Activated CD4-positive, alpha-beta memory T cell treated with anti-CD3 and anti-CD28 coated beads for 36 hours (primary cell): ENCODE measurements at places on chromosomes 7 and 10.

DNA sequence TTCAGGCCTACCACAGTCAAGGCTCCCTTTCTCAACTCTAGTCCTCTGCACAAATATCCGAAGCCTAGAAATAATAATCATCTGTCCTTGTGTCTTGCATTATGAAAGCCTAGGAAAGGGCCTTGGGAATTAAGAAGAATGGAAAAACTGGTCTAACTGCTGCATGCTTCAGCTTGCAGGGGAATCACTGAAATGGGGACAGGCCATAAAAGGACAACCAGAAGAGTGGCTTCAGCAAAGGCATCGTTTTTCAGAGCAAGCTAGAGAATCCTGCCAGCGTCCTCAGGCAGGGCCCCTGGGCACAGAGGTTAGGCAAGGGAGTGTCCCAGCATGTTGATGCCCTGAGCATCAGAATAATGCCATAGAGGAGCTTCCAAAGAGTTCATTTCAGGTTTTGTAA lies 13.2 kb downstream of the ERVW-1 start:
- no peak for DNase-seq

GRCh38 chr7:40213856-40214255 lies 79.1 kb downstream of the SUGCT start:
- DNase-seq: no peak

- no peak for DNase-seq
Observed at GRCh38 chr7:155317114-155317434, 19.4 kb downstream of the INSIG1 start.

GRCh38 chr10:130932326-130933007 lies 379.1 kb downstream of the TCERG1L start:
- no peak for DNase-seq

DNA sequence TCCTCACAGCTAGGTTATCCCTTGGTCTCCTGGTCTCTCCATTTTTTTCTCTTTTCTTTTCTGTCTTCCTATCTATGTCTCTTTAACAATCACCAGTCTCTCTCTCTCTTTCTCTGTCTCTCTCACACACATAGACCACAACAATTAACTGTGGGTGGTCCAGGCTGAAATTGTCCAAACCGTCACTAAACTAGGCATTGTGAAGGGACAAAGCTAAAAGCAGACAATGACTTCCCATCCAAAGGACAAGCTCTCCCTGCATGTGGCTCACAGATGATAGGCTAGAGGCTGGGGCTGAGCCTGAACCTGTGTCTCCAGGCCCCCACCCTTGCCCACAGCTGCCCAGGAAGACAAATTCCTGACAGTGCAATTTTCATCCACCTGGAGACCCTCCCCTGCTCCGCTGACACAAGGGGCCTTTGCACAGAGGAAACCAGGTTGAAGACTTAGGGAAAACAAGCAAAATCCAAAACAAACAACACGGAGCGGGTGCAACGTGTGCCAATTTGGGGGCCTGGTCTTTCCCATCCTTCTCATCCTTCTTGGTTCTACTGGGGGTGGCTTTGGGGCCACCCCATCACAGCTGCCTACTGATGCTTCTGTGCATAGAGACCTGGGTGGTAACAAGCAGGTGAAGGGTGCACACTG lies 755.4 kb downstream of the GRID1 start:
- DNase-seq: no peak

- DNase-seq: no peak
Observed at GRCh38 chr7:119935418-119936025, 337.5 kb upstream of the KCND2 start.

DNA sequence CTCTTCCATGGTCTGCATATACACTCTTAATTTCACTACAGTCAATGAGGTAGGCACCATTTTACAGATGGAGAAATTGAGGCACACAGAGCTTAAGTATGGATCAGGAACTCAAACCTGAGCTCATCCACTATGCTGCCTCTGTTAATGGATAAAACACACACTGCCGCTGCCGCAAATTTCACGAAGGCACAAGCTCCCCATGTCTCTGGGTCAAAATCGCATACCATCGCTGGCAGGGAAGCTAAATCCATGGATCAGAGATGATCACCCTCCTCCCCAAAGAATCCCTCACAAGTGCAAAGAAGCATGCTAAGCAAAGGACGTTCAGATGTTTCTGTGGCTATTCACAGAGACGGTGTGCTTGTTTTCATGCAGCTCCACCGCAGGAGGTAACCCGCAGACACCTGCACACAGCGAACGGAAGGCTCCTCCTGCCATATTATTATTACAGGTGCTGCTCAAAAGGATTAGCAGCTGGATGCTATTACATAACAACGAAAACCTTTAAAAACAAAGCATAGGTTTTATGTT lies 109.3 kb downstream of the UBE2H start:
- DNase-seq: no peak

DNA sequence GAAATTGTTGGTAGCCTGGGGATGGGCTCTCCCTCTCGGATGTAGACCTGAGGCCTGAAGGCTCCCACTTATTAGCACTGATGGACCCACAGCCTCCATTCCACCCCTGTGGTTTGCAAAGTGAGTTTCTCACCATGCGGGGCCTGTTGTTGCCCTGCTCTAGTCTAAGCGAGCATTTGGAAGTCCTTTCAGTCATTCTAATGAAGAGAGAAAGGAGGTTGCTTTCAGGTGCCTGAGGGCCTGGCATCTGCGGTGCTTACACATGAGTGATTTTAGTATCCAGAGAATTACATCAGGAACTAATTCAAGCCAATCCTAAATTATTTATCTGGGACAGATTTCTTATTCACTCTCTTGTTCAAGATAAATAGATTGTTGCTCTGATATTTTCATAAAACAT lies 61.6 kb downstream of the NAMPT start:
- no peak for DNase-seq

DNA sequence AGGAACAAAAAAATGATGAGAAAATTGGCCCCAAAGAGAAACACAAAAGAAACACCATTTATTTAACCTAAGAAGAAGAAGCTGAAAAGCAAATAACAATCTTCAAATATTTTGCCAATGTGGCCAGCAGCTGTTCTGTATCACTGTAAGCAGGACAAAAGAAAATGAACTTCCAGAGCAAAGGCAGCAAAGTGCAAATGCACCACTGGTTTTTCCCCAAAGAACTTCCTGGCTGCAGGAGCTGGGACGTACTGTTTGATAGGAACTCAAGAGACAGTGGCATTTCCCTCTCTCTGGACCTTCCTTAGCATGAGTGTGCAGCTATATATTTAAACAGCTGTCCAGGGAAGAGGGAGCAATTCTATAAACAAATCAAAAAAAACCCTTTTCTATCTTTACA lies 60.4 kb downstream of the RNLS start:
- no peak for DNase-seq

DNA sequence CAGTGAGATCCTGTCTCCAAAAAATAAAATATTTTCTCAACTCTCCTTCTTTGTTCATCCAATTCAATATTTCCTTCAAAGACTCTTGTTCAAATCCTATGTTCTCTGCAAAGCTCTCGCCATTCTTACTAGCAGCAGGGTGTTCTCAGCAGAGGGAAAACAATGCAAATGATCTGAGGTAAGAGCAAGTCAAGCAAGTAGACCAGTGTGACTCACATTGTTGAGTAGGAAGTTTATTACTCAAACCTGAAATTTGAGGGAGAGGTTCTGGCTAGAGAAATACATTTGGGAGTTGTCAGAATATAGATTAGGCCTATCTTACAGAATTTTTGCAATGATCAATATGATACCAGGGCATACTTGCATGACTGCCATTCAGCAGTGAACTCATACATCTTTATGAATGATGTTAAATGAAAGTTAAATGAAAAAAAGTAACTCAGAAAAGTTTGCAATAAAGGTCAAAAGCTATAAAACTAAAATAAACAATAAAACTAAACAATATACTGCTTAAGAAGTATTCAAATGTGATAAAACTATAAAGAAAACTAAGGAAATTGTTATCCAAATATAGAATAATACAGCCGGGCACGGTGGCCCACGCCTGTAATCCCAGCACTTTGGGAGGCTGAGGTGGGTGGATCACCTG lies 5.8 kb downstream of the IDE start:
- DNase-seq: no peak

- DNase-seq: no peak
Observed at GRCh38 chr7:213324-213993, 21.1 kb downstream of the FAM20C start.

- no peak for DNase-seq
Observed at GRCh38 chr10:49435225-49435624, 39.3 kb upstream of the DRGX start.

- DNase-seq: no peak
Observed at GRCh38 chr10:132761395-132762060, 24.4 kb downstream of the NKX6-2 start.

- no peak for DNase-seq
Observed at GRCh38 chr7:44150466-44150832, 9.3 kb upstream of the MYL7 start.

- no peak for DNase-seq
Observed at GRCh38 chr10:69453795-69454194, 2.5 kb downstream of the TSPAN15 start.

- DNase-seq: peak; percentile 75
Observed at GRCh38 chr10:14325325-14325955, 5.3 kb downstream of the FRMD4A start.

GRCh38 chr10:119310806-119311205 lies 103.4 kb downstream of the GRK5 start:
- DNase-seq: no peak

- no peak for DNase-seq
Observed at GRCh38 chr7:7214398-7215347, 32.3 kb downstream of the C1GALT1 start.

- no peak for DNase-seq
Observed at GRCh38 chr7:92697414-92697813, 107.2 kb upstream of the FAM133B start.

DNA sequence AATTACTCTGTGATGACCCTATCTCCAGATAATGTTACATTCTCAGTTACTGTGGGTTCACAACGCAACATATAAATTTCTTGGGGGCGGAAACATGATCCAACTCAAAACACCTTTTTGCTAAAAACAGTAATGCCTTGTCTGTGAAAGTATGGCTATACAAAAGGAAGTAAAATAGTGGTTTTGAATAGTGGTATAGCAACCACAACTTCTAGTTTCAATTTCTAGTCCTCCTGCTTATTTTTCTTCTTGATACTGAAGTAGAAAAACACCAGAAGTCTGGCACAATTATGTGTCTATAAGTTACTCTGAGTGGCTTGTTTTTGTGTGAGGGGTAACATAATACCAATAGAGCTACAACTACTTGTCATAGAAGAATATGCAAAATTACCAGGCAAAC lies 21.5 kb upstream of the ZNF800 start:
- DNase-seq: no peak

DNA sequence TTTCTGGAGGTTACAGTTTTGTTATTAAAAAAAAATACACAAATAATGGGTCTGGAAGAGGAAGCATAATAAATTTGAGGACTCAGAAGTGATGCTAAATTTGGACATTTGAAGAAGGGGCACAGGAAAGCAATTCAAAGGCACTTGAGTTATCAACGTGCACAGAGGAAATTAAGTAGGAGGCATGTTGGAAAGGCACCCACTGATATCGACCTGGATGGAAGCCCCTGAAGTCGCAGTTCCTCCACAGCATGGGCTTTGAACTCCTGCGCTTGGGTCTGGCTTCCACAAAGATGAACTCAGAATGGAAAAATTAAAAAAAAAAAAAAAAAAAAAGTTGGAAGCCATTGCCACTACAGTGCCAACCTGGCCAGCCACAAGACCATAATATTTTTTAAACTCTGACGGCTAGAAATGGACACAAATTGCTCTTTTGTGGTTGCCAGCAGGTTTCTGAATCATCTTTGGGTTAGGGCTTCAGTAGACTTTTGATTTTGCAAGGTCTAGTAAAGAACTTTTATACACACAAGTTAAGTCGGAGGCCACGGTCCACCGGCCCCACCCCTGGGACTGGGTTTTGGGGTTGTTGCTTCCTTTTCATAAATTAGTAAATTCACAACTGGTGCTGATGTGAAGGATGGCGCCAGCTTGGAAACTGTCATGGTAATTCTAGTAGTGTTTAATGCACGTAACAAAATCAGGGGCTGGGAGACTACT lies 21.6 kb downstream of the JCAD start:
- DNase-seq: no peak

DNA sequence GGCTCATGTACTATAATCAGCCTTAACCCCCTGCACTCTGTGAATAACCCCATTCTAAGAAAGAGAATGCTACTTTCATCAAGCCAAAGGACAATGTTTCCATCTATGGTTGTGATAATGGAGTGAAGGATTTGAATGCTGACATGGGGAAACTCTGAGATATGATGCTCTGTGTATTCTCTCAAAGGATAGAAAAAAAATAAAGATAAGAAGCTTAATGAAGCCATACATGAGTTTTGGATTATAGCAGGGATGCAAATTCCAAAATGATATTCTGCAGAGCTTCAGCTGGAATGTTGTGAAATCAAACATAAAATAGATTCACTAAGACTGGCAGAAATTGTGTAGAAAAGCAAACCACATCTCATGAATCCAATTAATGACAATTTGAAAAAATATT lies 1074.1 kb downstream of the XPNPEP1 start:
- DNase-seq: no peak

- no peak for DNase-seq
Observed at GRCh38 chr7:6178298-6179029, 94.0 kb downstream of the CYTH3 start.

GRCh38 chr7:121544726-121545125 lies 148.6 kb upstream of the FAM3C start:
- no peak for DNase-seq

GRCh38 chr10:58599927-58600553 lies 87.4 kb downstream of the BICC1 start:
- DNase-seq: no peak

GRCh38 chr10:4701016-4701415 lies 125.0 kb upstream of the AKR1E2 start:
- no peak for DNase-seq

GRCh38 chr7:64999165-65000004 lies 7.1 kb downstream of the ERV3-1 start:
- no peak for DNase-seq

- no peak for DNase-seq
Observed at GRCh38 chr10:3734111-3734510, 50.9 kb downstream of the KLF6 start.

GRCh38 chr10:58052772-58053171 lies 214.9 kb downstream of the IPMK start:
- no peak for DNase-seq

DNA sequence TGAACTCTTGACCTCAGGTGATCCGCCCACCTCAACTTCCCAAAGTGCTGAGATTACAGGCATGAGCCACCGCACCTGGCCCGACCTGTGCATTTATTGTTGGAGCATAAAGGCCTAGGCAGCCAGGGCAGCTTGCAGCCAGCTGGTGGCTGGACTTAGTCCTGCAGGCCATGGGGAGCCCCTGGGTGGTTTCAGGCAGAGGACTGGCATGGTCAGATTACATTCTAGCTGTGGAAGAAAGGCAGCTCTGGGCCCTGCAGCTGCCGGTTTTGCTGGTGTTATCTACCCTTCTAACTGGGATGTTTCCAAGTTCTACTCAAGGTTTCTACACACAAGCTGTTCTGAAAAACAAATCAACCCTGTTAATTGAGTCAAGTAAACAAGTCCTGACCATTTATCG lies 22.7 kb upstream of the MKRN1 start:
- no peak for DNase-seq

GRCh38 chr10:43666552-43666951 lies 17.9 kb upstream of the ZNF32 start:
- no peak for DNase-seq

- peak; percentile 65 for DNase-seq
Observed at GRCh38 chr10:133127291-133128125, 32.5 kb upstream of the KNDC1 start.

GRCh38 chr7:18895456-18895855 lies 222.0 kb downstream of the TWIST1 start:
- no peak for DNase-seq

GRCh38 chr7:116354171-116354545 lies 143.8 kb downstream of the TES start:
- DNase-seq: no peak
